Right kidney (tissue), 9 donors: ENCODE measurements at places on chromosomes 3 and 15.

GRCh38 chr3:188111002-188111584 is 42.9 kb upstream of the LPP start:
- no peak for DNase-seq

- no peak for DNase-seq
Observed at GRCh38 chr3:21859124-21860081, 108.4 kb upstream of the ZNF385D start.

DNA sequence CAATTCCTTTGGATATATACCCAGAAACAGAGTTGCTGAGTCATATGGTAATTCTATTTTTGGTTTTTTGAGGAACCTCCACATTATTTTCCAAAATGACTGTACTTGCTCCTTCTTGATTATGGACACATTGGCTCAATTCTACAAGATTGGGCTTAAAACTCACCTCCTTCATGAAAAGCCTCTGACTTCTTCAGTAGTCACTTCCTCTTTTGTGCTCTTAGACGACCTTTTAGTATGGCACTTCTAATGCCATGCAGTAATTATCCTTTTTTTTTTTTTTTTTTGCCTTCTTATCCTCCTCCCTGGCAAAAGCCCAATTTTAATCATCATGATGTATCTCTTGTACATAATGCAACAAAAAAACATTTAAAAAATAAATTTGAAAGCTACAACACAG is 33.0 kb upstream of the ABHD17C start:
- no peak for DNase-seq

DNA sequence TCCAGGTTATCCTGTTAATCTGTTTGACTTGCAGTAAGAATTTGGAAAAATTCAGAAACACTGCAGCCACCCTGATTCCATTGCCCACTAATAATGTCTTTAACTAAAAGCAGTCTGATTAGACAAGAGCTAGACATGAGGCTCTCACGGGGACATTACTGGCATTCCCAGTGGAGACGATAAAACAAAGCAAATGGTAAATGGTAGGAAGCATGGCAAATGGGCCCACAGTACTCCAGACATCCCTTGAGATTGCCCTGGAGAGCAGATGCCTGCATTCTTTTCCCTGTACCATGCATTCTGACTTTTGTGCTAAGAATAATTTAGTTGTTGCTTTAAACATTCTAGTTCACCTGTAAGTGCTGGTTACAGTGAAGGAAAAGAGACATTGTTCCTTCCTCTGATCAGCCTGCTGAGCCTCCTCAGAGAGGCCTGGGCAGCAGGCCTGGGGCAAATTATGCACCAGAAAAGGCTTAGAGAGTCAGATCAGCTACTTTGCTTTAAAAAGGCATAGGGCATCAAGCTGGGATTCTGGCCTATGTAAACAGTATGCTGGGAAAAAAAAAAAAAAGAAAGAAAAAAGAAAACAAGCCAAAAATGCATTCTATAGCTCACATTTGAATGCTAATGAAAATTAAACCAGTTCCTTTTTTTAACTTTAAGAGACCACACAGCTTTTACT is 204.6 kb downstream of the GABRG3 start:
- no peak for DNase-seq

DNA sequence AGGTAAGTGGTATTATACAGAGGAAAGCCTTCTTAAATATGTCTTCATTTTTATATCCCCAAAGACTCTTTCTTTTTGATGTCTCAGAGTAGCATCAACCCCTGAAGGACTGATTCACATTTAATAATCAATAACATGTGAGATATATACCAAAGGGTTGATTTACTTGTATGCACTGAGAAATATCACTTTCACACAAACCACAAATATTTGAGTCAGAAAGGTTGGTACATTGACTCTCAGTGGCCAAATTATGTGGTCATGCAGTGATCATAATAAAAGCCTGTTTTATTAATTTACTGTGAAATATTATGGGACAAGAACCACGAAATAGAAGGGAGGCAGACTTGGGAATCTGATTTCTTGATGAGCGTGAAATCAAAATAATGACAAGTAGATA is 329.0 kb downstream of the GBE1 start:
- DNase-seq: no peak

DNA sequence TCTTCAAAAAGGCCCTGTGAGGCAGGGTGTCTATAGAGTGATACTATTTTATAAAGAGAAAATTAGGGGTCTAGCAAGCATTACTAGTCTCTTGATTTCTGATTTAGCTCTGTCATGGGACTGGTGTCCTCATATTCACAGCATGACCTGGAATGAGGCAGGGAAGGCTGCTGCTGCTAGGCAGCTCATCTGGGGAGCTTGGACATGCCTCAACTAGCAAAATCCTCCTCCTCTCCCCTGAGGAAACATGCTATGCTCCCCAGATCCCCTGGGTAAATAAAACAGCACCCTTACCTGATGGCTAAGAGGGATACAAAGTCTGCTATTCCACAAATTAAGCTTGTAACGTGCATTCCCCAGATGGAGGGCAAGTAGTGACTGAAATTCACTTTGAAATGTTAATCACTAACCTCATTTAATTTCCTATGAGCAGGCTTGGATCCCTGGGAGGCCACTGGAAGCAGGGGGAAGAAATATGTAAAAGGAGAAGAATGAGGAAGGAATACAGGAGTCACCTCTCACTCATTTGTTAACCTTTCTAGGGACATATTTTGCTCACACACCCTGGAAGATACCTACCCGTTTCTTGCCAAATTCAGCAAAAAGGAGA is 709.4 kb downstream of the SQOR start:
- peak; percentile 37 for DNase-seq

DNA sequence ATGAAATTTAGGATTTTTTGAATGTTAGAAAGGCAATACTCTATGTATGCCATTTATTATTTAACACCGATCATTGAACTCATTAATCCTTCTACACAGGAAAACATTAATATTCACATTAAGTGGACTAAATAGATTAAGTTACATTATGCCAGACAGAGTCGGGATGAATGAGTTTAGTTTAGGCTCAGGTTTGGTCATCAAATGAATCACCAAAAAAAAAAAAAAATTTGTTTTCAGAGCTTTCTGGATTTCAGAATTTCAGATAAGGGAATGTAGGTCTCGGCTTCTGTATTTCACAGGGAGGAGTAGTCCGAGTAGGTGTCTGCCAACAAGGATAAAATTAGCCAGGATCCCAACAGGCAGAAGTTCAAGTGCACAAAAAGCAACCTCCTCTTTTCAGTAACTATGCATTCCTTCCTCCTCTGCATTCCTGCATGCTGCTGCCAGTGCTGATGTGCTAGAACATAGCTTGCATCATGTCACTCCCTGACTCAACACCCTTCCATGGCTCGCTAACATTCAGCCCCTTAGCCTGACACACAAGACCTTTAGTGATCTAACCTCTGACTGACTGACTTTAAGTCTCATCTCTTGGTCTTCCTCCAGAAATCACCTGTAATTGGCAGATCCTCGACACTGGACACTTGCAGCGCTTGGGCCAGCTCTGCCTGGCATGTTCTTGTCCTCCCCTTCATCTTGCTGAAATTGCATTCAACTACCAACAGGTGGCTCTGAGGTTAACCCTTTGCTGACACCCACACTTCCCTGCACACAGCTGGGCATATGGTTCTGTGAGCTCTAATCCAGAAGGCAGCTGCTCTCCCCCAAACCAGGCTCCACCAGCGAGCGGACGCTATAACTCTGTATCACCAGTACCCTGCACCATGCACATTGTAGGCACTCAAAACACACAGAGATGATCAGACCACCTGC is 145.4 kb upstream of the PROK2 start:
- DNase-seq: peak; percentile 36

DNA sequence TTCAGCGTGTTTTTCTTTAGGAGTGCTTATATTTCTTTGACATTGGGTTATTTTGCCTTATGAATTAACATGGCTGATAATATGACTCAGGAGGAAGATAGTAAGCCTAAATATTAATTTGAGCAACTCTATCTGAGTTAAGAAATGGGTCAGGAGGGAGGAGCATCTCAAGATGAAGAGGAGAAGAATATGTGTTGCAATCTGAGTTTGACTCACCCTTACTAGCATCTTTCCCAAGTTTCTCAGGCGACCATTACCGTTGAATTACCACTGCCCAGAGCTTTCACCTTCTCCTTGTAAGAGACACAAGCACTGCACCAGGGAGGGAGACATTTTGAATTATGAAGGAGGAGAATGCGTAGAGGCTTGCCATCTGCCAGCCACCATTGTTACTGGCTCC is 138.3 kb upstream of the MYRIP start:
- DNase-seq: no peak

DNA sequence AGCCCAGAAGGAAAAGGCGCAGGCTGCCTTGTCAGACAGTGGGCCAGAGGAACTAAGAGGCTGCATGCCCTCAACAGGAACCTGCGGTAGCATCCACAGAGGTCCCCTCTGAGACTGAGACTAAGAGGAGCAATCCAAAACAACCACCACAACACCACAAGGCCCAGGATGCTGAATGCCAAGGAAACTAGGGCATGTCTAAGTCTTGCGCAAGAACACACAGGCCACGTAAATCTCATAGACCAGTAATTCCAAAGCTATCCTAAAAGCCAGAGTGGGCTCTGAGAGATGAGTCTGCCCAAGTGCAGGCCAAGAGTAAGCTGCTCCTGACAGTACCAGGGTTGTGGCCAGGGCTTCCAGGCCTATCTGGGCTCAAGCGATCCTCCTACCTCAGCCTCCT is 12.9 kb downstream of the MON1A start:
- DNase-seq: no peak
